ENCODE measurements at places on chromosomes 2 and 18.

- DNase-seq, result peak; percentile 16
Observed at GRCh38 chr2:30738141-30738911, 68.9 kb downstream of the CAPN13 start.

DNA sequence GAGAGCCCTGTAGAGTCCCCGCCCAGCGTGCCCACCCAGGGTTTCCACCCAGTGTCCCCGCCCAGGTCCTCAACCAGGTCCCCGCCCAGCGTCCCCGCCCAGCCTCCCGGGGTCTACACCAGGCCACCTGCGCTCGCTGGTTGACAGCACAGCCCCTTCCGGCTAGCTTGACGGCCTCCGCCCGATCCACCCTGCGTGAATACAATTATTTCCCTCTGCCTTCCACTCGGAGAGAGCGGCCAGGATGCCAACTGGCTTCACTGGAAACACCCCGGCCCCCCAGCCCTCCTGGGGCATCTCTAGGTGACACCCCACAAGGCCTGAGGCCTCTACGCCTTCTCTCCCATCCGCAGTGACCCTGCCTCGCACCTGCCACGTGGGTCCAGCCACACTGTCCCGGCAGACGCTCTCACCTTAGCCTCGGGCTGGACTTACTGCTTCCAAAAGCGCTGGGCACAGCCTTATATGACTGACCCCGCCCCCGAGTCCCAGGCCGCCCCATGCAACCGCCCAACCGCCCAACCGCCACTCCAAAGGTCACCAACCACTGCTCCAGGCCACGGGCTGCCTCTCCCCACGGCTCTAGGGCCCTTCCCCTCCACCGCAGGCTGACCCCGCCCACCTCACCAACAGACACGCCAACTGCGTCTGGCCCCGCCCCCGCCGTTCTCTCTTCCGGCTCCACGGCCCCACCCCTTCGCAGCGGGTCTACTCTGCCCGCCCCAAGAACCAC is 188.1 kb downstream of the LAMA1 start:
- DNase-seq, result no peak

DNA sequence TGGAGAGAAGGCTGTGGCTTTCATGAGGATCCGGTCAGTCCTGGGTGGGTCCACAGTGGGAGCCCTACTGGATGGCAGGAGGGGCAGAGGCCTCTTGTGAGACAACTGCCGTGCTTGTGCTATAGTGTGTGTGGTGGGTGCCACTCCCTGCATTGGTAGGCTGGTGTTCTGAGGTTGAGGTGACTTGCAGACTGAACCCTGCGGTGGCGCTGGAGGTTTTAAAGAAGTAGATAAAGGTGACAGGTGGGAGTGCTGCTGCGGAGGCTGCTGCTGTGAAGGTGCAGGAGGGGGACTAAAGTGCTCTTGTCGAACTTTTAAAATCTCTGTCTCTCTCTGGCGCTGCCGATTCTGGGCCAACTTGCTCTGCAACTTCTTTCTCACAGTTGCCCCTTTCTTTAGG is 29.7 kb downstream of the INO80D start:
- DNase-seq, result no peak

GRCh38 chr2:52139241-52139640 is 1107.3 kb upstream of the NRXN1 start:
- DNase-seq, result no peak

- no peak for DNase-seq
Observed at GRCh38 chr18:1252534-1252933, 347.9 kb downstream of the ADCYAP1 start.

DNA sequence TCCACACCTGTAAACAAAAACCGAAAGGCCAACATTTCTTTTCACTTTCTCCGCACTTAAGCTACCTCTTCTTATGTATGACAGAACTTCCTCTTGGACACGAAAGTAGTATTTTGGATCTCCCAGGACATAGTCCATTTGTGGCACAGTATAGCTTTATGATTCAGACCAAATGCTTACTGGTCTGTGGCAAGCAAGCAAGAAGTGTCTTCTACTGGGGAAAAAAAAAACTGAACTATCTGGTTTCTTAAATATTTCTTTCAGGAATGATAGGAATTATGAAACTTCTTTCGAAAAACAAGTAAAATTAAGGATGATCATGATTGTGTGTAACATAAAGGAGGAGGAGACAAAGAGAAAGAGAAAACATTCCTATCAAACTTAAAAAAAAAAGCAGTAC is 33.6 kb downstream of the SRBD1 start:
- DNase-seq, result no peak

DNA sequence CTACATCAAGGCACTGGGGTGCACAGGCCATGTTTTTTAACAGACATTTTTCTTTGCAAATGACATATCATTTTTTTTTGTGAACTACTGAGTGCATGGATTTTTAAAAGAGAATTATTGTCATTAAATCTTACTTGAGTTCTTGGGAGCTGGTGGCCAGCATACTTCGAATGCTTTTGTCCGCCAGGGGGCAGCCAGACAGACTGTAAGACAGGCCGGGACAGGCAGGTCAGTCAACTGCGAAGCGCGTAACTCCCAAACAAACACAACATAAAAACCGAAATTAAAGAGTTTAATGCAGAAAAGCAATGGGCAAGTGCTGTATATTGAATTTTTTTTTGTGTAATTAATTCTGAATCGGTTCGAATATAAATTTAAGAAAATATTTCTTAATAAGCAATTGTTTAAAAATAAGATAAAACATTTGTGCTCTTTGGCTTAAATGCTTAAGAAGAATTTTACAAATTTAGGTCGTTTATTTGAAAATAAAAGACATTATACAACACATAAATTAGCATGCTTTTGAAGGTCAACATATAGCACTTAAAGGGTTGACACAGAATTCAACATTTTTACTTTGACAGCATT is 142.2 kb upstream of the PXDN start:
- no peak for DNase-seq

DNA sequence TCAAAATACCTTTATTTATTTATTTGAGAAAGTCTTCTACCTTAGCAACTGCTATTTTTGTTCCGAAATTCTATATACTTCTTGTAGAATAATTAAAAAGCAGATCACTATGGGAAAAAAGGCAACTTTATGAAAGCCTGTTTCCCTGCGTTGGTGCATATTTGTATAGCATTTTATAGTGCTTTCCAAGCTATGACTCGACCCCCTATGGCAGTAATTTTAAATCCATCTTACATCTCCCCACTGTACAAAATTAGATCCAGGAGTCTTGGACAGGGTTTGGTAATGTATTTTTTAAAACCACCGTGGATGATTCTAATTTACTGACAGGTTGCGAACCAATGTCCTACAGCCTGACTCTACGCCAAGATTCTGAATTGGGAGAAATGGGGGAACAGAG is 10.1 kb downstream of the TANK start:
- no peak for DNase-seq

- no peak for DNase-seq
Observed at GRCh38 chr2:216908300-216908699, 48.4 kb upstream of the TNP1 start.

DNA sequence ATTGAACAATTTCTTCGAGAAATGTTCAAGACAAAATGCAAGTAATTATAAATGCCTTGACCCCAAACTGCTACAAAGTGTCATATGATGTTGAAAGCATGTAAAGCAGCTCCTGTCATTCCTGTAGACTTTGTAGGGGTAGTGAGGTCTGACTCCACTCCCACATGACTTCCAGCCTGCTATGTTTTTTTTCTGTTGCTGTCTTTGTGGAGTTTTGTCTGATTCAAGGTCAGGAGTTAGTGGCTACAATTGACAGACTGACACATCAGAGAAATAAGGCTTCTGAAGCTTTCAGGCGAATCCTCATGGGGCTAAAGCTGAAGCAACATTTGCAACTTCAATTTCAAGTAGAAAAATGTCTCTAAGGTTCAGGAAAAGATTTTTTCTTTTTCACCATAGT is 63.9 kb upstream of the CCDC195 start:
- no peak for DNase-seq

- no peak for DNase-seq
Observed at GRCh38 chr2:138185827-138186226, 221.6 kb downstream of the HNMT start.

DNA sequence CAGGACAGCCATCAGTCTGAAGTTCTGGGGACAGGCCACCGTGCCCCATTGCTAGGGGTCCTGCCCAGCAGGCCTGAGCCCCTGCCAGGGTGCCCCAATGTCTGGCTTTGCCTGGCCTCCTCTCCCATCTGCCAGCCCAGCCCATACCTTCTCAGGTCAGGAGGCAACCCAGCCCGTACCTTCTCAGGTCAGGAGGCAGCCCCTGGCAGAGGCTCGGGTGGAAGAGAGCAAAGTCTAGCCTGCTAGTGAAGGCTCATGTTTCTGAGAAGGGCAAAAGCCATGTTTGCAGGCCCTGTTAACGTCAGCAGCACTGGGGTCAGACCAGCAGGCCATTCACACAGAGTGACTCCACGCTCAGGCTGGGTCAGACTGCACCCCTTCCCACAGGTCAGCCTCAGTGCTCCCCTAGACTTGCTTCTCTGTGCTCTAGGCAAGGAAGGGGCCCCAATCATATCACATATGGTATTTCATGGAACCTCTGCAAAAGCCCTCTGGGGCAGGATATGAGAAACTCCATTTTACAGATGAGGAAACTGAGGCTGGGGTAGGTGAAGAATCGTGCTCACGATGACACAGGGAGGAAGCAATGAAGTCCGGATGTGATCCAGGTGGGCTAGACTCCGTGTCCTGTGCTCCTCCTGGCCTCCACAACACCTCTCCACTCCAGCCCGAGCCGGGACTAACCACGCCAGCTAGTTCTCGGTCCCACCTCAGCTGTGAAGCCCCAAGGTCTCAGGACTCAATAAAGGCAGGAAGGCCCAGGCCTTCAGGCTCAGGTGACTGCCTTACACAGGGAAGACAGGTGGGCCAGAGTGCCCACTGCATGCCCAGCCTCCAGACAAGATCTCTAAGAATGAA is 9.5 kb downstream of the SDC1 start:
- DNase-seq, result peak; percentile 54

GRCh38 chr2:210540471-210540870 is 15.9 kb upstream of the CPS1 start:
- DNase-seq, result no peak

DNA sequence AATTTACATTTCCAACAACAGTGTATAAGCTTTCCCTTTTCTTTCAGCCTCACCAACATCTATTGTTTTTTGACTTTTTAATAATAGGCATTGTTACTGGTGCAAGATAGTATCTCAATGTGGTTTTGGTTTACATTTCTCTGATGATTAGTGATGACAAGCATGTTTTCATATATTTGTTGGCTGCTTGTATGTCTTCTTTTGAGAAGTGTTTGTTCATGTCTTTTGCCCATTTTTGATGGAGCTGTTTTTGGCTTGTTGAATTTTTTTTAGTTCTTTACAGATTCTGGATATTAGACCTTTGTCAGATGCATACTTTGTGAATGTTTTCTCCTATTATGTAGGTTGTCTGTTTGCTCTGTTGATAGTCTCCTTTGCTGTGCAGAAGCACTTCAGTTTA is 32.1 kb downstream of the PROKR1 start:
- DNase-seq, result no peak

DNA sequence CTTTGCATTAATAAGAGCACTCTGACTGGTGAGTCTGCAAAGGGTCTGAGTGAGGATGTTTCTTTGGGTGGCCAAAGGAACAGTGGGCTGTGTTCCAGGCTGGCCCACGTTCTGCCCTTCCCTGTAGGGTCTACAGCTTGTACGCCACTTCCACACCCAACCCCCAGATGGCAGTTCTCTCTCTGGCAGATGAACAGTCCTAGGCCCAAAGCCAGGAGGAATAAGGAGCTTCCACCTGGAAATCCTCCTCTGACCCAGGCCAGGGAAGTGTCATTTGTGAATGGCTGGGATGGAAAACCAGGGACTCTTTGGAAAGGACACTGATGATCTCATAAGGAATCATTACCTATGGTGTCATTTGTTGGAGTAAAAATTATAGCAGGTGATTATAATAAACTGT is 6.6 kb downstream of the OTOF start:
- DNase-seq, result peak; percentile 46

- peak; percentile 49 for DNase-seq
Observed at GRCh38 chr18:79611040-79611681, 68.4 kb upstream of the CTDP1 start.

DNA sequence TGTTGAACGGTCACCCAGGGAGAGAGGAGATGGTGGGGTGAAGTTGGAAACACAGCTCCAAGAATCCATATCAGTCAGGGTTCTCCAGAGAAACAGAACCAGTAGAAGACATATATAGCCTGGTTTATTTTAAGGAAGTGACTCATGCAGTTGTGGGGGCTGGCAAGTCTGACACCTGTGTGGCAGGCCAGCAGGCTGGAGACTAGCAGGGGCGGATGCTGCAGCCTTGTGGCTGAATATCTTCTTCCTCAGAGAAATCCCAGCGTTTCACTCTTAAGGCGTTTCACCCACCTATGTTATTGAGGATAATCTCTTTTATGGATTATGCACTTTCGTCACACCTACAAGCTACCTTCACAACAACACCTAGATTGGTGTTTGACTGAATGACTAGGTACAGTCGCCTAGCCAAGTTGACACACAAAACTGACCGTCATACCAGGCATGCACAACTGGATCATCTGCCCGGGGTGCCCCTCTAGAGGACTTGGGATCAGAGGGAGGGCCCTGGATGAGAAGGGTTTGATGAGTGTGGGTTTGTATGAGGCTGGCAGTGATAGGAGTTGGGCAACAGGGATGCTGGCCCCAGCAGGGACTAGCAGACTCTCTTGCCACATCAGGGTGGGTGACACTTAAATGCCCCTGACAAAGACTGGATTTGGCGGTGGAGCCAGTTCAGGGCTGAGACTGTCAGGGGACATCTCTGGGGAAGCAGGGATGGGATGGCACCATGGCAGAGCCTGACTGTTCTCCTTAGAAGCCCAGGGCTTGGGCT is 23.4 kb downstream of the MROH2A start:
- peak; percentile 53 for DNase-seq

DNA sequence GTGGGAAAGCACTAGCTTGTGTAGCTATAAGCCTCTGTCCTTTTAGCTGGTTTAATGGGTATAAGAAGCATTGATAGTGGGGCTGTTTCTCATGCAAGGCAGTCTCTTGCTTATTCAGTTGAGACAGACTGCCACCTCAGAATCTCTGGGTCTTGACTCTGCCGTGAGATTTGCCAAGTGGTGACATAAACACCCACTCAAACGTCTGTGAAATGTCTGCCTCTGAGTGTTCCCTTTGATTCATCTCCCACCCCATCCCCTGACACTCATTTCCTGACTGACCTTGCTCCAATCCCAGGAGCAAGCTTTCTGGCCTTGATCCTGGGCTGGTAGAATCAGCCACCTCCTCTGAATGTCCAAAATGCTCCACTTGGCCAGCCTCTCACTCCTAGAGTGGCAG is 141.9 kb upstream of the RBMS1 start:
- no peak for DNase-seq

GRCh38 chr18:75023473-75023872 is 185.5 kb downstream of the PTGR3 start:
- no peak for DNase-seq

DNA sequence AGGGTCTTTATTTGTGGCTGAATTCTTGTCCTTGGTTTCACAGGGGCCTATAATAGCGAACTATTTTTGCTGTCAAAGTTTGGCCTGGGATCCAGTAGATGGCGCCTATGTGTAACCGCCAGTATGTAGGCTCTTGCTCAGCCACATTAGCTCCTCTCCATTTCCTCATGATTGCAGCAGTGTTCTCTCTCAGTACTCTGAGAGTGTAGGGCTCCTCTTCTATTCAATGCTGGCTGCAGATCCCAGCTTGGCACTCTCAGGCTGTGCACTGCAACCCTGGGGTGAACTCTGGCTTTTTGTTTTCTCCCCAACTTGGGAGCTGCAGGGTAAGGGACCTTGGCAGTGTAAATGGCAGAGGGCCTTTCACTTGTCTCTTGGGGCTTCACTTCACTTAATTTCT is 344.6 kb upstream of the CHAC2 start:
- DNase-seq, result no peak

- no peak for DNase-seq
Observed at GRCh38 chr2:218523651-218524050, 44.5 kb downstream of the USP37 start.
